ENCODE measurements at places on chromosomes 2 and 18.

DNA sequence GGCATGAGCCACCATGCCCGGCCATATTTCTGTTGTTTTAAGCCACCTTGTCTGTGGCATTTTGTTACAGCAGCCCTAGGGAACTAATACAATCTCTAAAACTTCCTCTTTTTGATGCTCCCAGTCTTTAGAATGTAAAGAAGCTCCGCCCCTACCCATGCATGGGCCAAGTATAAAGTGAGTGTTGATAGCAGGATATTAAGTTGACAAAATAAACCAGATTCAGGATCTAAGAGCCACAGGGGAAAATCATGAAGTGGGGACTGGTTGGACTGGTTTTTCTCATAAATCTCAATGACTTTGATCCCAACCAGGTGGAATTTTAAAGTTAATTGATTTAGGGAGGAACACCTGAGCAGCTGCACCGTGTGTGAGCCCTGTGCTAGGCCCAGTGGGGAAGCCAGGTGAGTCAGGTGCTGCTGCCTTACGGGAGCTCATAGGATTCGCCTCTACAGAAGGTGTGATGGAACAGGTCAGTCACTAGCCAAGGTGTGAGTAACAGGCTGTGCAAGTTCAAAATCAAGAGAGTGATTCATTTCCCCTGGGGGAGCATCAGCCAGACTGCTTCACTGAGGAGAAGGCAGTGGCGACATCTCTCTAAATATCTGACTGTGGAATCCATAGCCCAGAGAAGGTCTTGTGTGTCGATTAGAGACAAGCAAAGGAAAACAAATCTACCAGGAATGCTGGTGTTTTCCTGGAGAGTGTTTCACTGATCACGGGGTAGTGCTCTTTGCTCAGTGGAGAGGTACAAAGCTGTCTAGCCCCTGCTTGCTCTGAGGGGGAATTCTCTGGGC is 63.0 kb upstream of the MSH2 start:
- no peak for DNase-seq

- no peak for DNase-seq
Observed at GRCh38 chr2:32990556-32990955, 43.8 kb downstream of the LTBP1 start.

DNA sequence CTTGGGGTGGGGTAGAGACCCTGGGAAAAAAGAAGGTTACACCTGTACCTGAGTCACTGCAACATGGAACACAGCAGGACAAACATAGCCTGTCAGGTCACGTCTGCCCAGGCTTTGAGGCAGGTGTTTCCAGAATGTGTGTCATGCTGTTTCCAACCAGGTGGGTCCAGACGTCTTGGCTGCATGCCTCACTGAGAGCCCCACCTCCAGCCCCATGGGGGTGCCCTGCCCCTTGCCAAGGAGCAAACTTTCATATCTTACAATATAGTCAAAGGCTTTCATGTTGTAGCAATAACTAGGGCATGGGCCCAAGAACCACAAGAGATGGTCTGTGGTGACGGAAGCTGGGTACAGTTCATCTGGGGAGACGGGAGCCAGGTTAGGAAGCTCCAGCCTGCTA is 499.7 kb downstream of the BCL11A start:
- DNase-seq = no peak

GRCh38 chr2:215728504-215729065 is 284.8 kb downstream of the MREG start:
- DNase-seq = no peak

DNA sequence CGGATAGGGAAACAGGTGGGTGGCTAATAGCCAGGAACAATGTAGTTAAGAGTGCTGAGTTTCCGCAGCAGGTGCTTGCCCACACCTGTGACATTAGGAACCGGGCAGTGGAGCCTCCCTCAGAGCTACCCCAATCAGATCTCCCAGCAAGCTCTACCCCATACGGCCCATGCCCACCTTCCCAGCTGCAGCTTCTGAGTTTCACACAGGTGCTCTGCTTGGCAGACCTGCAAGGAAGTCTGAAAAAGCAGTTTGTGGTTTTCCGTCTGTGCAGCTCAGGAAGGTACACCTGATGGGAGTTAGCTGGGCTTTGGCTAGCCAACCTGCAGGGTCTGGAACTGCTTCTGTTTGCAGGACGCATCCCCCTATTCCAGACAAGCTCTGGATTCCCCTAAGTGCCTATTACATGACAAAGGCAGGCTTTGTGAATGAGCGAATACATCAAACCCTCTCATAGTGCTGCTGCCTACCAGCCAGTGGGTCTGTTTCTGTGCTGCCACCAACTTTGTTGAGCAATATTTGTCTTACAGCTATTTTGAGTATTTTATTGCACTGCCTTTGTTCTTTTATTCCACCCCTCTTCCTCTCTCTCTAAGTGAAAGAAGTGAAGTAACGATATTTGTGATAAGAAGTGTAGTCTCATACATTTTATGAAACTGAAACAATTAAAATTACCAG is 24.7 kb upstream of the CEP68 start:
- no peak for DNase-seq

- no peak for DNase-seq
Observed at GRCh38 chr2:48733067-48733503, 22.4 kb downstream of the LHCGR start.

DNA sequence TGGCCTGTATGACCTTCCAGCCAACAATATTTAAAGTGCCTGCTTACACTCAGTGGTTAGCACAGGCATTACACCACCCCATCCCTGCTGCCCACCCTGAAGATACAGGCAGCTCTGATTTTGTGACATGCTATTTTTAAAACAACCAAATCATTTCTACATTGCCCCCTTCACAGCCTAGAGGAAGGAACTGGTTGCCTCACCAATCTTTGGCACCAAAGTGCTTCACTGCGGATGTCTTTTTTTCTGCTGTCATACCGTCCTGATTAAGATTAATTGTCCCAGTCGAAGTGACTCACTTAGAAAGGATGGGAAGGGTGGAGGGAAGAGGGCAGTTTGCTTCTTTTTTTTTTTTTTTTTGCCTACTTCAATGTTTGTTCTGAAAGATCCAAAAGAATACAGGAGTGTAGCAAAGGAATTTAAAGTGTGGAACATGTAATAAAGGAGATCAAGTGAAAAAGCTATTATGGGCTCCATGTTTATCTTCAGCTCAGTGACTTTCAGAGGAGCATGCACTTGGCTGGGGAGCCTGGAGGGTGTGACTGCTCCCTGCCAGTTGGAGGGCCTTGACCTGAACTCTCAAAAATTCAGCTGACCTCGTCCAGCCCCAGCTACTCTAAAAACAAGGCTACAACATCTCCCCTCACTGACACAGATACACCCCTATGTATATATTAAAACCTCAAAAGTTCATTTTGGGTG is 501.1 kb upstream of the TNP1 start:
- DNase-seq = peak; percentile 13

DNA sequence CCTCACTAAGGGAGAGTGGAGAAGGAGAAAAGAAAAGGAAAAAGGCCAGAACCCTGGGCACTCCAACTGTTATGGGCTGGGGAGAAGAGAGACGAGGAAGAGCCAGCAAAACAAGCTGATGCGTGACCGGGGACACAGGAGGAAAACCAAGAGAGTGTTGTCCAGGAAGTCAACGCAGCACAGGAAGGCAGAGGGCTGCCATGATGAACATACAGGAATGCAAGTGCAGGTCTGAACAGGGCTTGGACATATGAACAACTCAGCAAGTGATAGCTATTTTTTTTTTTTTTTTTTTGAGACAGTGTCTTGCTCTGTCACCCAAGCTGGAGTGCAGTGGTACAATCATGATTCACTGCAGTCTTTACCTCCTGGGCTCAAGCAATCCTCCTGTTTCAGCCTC is 28.4 kb downstream of the SIX3 start:
- DNase-seq = no peak

DNA sequence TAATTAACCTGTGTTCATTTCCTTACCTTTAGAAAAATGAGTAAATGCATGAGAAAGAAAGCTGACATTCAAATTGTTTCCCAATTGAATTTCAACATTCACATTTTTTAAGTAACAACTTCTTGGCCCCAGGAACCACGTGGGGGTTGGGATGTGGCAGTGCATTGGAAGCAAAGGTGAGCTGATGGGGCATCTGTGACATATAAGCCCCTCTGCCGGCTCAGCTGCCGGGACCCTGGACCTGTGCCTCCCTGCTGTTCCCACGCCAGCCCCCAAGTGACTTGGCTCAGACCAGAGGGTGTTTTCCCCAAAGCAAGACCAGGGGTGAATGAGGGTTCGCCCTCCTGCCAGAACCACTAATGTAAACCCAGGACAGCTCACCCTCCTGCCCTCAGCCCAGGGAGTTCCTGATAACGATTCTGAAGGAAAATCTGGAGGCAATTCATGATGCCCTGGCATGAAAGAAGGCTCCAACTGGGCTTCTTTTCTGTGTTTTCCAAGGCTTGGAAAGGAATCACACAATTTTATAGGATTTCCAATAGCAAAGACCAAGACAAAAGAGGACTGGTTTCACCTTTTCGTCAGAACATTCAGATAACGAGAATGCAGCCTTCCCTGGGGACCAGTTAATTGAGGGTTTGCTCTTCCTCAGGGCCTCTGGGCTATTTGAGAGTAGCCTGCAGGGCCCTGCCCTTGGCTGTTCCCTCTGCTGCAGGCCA is 193.2 kb upstream of the TWIST2 start:
- no peak for DNase-seq

DNA sequence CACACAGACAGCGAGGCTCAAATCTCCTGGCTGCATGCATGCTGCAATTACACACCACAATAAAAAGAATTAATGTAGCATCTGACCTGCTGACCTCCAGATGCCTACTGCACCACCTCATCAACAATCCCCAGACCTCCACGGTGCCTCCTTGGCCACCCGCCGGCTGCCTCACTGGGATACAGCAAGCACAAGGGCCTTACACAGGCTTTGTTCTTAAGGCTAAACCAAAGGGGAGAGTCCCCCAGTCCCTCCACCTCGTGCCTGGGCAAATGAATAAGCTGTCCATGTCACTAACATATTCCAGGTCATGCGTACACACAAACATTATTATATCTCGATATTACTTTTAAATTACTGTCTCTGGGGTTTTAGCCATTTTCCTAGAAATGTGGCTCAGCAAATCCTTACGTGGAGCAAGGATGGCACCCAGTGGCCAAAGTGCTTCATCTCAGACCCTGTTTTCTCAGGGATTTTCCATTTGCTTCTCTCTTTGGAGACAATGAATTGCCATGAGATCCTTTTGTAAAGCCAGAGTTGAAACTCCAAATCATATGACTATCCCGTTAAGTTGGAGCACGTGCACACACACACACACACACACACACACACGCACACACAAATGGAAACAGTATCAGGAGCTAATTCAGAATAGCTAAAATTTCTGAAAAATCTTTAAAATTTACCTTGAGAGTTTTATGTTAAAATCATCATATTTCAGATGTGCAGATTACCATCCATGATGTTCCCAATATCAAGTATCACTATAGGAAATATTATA is 313.8 kb downstream of the PDE11A start:
- peak; percentile 40 for DNase-seq

GRCh38 chr18:32177530-32177929 is 12.3 kb upstream of the MEP1B start:
- DNase-seq = no peak

GRCh38 chr2:235433860-235434259 is 60.0 kb upstream of the AGAP1 start:
- DNase-seq = peak; percentile 52

DNA sequence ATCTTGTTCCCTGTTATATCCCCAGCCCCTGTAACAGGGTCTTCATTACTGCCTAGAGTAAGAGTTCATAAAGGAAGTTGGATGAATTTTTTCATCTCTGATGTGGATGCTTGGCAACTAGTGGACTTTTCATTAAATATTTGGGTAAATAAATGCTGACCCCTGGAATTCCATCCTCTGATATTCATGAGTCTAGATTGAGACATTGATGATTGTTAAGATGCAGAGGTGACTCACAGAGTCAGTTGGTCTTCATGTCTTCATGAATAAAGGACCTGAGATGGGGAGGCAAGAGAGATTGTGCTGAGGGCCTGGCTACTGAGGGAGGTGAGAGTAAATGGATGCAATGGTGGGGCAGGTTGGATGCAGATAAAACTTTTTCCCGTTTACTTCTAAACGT is 132.7 kb upstream of the NT5C1B start:
- DNase-seq = no peak

DNA sequence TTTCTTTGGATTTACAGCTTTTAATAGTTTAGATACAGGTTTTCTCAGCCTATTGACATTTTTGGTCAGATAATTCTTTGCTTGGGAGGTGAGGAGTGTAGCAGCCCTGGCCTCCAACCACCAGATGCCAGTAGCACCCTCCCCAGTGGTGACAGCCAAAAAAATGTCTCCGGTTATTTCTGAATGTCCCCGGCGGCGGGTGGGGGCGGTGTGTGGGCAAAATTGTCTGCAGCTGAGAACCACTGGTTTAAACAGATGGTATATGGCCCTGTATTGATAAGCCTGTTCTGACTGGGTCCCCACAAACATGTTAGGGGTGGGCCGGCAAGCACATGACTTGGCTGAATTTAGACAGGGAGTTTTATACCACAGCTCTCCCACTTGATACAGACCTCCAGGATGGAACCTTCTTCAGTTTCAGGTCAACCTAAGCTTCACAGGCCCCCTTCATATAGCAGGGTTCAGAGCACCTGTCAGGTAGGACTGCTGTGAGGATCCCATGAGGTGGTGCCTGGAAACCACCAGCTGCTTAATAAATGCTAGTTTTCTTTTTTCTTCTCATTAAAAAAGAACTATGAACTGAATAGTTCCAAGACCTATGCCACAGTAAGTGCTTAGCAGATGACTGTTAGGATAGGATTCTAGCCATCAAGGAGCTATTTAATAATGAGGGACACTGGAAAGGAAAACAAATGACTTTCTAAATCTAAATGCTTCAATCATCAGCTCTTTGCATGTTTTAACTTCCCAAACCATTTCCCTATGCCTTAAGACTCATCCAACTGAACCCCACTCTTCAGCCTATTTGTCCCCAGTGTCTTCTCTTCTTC is 18.1 kb downstream of the LPIN2 start:
- DNase-seq = peak; percentile 90

DNA sequence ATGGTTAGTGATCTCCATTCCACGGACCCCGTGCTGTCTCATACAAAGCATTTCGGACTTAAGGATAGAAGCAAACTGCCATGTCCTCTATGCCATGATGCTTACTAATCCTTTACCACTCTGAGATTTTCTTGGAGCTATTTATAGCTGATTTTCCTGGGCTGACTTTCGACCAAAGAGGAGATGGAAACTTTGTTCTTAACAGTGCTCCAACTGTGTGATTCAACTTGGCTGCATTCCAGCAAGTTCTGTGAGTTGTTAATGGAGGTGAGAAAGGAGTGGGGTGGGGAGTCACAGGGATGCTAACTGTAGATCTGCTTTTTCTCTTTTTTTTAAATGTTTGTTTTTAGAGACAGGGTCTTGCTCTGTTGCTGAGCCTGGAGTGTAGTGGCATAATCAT is 45.5 kb upstream of the MSH2 start:
- DNase-seq = peak; percentile 76

DNA sequence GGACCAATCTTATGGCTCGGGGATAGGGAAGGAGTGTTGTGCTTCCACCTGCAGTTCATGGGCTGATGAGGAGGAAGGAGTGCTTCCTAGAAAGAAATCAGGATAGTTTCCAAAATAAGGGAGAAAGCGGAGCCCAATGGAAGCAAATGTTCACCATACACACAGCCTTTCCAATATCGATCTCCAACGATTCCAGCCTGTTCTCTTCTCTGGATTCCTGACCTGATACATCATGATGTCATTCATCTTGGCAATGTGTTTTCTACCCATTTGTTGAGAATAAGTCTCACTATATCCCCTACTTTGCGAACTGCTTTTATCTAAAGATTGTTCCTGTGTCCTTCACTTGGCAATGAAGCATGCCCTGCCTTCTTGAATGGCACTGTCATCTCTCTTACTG is 205.3 kb upstream of the SIX2 start:
- no peak for DNase-seq

- no peak for DNase-seq
Observed at GRCh38 chr2:170408461-170409163, 230.7 kb downstream of the MYO3B start.

All from K562 (cell line).